ENCODE measurements at places on chromosomes 11 and 22.

DNA sequence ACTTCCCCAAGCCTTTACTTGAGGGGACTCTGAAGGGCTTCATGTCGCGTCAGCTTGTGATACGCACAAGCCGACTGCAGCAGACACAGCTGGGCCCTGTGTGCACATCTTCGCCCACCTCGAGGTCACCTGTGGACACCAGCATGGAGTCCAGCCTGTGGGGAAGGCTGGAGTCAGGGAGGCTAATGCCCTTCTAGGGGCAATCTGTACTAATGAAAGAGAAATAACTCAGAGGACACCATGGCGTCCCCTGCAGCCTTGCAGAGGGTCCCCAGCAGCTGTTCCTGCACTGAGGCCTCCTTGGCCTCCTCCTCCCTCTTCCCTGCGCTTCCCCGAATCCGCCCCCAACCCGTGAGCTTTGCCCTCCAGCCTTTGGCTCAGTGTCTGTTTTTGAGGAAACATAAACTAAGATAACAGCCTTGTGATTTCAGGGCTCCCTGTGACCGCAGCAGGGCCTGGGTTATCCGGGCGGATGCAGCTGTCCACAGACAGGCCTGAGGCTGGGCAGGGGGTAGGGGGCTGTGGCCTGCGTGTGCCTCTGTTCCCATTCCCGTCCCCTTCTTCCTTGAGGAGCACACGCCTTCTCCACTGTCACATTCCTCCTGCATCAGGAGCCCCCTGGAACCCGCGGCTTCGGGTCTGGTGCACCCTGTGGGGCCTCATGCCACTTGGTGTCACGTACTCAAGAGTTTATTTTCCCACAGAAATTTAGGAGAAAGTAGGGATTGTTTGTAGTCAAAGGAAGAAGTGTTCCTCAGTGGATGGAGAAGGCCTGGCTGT lies 25.0 kb downstream of the KRTAP5-5 start:
- DNase-seq: no peak

DNA sequence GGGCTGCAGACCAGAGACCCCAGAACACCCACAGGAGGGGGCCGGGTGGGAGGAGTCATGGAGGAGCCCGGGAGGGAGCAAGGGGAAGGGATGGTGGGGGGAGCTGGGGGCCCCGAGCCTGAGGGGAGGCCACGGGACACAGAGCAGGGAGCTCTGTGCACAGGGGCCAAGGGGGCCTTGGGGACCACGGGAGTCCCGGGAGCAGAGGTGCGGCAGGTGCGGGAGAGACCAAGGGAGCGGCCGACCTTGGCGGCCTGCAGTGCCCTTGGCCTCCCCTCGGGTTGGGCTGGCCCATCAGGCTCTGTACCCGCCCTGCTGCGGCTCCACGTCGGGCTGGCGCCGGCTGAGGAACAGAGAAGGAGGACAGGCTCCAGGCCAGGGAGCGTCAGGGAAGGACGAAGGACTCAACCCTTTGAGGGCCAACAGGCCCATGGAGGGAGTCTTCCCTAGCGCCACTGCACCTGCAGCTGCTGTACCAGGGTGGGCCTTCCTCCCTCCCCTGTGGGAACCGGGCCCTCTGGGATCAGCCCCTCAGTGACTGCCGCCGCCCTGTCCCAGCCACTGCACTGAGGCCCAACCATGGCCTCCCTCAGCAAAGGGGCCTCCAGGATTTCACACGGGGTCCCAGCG lies 17.8 kb upstream of the BRSK2 start:
- DNase-seq: no peak

DNA sequence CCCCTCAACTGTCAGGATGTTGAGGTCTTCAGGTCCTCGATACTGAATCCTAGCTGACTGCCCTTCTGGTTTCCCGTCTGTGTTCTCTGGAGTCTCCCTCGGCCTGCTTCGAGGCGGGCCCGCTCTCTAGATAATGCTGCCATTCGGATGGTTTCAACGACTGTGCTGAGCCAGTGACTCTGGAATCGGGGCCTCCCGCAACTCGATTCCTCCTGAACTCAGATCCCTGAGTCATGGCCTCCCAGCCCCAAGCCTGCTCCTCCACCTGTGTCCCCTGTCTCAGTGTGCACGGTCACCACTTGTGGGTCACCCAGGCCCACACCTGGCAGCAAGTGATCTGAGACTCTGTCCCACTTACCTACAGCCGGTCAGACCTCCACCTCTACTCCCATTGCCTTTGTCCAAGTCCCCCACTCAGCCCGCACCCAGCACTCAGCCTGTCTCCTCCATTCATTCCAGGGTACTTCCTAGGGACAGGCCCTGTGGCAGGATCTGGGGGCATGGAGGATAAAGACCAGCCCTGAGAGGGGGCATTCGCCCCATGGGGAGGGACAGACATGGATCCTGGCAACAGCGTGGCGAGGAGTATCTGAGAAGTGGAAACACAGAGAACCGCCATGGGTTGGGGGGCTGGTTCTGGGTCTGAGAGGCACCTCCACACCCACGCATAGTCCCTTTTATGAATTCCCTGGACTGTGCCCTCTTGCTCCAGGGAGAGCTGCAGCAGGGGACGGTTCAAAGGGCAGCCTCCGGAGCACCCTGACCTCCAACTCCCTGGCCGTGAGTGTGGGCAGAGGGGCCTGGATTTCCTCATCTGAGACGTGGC lies 14.3 kb downstream of the MPST start:
- no peak for DNase-seq

DNA sequence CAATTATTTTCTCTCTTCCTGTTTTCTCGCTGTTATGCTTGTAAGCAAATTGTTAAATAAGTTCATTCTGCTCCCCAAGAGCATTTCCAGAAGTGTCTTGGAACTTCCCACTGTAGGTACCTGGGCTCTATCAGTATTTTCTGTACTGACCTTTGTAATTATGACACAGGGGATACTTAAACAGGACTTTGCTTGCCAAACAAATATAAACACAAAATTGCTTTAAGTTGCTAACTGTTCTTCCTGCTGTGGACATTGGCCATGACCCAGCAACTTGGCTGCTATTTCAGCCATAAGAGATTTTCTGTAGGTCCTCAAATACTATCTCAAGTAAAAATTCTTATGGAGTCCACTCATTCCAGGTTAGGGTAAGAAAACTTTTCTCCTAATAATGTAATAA lies 30.1 kb downstream of the SYT9 start:
- no peak for DNase-seq

GRCh38 chr11:66881927-66882452 lies 25.1 kb downstream of the LRFN4 start:
- no peak for DNase-seq

- no peak for DNase-seq
These were observed 24.3 kb downstream of the KCNQ1OT1 start for GRCh38 chr11:2675540-2675939.

DNA sequence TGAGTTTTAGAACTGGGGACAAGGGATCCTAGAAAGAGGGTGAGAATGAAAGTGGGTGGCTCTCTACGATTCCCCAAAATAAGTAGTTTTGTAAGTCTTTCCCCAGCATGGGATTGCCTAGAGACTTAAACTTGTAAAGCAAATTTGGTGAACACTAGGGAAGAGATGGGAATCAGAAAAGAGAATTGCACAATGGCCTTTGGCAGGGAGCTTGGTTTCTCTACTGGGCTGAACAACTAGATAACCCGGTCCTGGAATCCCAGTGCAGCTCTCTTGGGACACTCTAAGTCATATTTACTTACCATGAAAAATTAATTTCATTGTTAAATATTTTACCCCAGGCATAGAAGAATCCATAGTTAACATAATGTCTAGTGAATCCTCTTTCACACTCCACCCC lies 16.5 kb upstream of the USP18 start:
- no peak for DNase-seq

- DNase-seq: no peak
These were observed 1.9 kb downstream of the BLID start for GRCh38 chr11:122113836-122114825.

DNA sequence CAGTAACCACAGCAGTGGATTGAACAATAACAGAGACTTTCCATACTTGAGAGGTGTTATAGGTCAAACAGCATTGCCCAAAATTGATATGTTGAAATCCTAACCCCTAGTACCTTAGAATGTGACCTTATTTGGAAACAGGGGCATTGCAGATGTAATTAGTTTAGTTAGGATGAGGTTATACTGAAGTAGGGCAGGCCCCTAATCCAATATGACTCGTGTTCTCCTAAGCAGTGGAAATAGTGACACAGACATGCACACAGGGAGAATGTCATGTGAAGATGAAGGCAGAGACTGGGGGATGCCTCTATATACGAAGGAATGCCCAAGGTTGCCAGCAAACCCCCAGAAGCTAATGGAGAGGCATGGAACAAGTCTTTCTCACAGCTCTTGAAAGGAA lies 270.5 kb downstream of the TENM4 start:
- DNase-seq: no peak

GRCh38 chr11:11020747-11021149 lies 162.9 kb upstream of the ZBED5 start:
- DNase-seq: no peak

GRCh38 chr11:111691741-111692140 lies 74.4 kb downstream of the PPP2R1B start:
- DNase-seq: no peak

GRCh38 chr11:103109818-103110388 lies 677 bp downstream of the DYNC2H1 start:
- DNase-seq: no peak

DNA sequence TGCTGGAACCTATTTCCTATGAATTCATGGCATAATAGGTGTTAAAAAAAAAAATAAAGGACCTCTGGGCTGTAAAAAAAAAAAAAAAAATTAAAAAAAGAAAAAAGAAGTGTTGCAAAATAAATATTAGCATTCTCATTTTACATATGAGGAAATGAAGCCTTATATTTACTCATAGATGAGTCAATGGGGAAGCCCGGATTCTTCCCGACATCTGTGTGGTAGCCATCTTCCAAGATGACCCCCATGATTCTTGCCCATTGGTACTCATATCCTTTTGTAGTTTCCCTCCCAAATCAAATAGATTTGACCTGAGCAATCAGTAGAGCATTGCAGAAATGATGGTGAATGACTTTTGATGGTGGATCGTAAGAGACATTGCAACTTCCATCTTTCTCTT lies 3.0 kb upstream of the SWAP70 start:
- no peak for DNase-seq

GRCh38 chr11:6844356-6844755 lies 1.1 kb upstream of the OR10A5 start:
- no peak for DNase-seq

- DNase-seq: no peak
These were observed 19.5 kb downstream of the OR5T2 start for GRCh38 chr11:56214537-56214936.

DNA sequence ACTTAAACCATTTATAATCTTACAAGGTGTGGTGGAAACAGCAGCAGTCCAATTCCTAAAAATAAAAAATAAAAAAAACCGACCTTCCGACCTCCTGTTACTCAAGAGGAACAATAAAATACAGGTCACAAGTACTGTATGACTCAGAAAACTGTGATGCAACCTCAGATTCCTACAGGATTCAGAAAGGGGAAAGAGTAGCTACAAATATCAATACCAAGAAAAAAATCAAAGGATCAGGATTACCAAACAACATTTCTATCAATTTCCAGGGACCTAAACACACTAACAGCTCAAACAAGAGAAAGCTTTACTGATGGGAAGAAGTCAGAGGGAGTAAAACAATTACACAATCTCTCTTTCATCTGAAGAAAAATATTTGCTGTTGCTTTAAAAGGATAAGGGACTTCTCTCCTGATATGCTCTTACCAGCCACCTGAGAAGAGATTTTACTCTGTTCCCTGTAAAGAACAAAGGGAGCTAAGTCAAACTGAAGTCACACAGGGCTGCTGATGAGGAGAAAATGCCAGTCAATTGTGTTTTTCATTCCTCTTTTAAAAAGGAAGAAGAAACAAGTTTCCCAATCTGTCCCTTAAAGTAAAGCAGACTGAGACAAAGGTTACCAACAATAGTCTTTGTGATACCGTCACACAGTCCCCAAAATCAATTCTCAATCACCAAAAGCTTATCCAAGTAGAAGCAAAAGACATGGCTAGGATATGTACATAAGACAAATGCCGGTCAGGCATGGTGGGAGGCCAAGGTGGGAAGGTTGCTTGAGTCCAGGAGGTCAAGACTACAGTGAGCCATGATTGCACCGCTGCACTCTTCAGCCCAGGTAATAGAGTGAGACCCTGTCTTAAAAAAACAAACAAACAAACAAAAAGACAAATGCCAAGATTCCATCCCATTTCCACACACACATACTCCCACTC lies 39.3 kb downstream of the AMBRA1 start:
- no peak for DNase-seq

- no peak for DNase-seq
These were observed 171.8 kb downstream of the ETS1 start for GRCh38 chr11:128415539-128415938.

- DNase-seq: no peak
These were observed 16.7 kb upstream of the TXNRD2 start for GRCh38 chr22:19958083-19959042.

DNA sequence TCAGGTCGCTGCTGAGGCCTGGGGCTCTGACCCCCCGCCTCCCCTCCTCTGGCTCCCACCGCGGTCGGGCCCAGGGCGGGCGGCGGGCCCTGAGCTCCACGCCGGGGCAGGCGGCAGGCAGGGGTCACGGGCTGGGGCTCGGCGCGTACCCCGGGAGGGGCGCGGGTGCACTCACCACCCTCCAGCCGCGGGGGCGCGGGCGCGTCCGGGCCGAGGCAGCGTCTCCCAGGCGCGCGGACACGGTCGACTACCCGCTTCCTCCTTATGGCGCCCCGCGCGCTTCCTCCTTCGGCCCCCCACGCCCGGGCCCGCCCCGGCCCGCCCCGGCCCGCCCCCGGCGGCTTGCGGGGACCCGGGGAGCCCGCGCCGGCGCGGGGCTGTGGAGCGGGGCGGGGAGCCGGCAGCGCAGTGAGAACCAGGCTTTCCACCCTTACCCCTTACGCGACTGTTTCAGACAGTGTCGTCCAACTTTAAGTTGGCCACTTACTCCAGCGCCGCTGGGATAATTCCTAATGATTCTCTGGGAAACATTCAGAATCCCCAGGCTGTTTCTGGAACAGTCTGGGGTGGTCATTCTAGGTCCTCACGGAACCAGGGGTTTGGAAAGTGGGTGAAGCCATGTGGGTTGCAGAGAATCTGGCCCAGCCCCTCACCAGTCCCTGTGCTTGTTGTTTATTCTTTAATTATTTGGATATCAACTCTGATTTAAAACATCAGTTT lies at the start of gene BID:
Gene BID, minus strand, starts transcription at position 264 of the 720 bp plus-strand sequence. CDS start 24,353 bp downstream, outside the sequence.
- no peak for DNase-seq

GRCh38 chr22:49721211-49721763 lies 106.4 kb downstream of the BRD1 start:
- DNase-seq: no peak

- DNase-seq: no peak
These were observed 2.3 kb downstream of the RBX1 start for GRCh38 chr22:40953471-40953870.

Data from stimulated activated CD4-positive, alpha-beta T cell treated with anti-CD3 and anti-CD28 coated beads, Interleukin-15, amount 100 ng/mL, for 48 hours (primary cell).